ENCODE measurements at places on chromosomes 4 and X.
A peak's percentile ranks its signal among the peaks of the same experiment; 100 is the strongest.

GRCh38 chr4:176708771-176709311 lies 83.9 kb downstream of the VEGFC start:
- no peaks in the 10 kb centered on the region for H3K36me3 ChIP-seq
- H3K27me3 ChIP-seq, result no peaks in the 10 kb centered on the region
- H3K4me3 ChIP-seq, result no peak overlapping the region
- DNase-seq, result no peak
- no peak overlapping the region for H3K27ac ChIP-seq
- H3K4me1 ChIP-seq, result no peaks in the 10 kb centered on the region

- no peak for DNase-seq
- H3K4me3 ChIP-seq, result no peak overlapping the region
These were observed 68.4 kb downstream of the NSG1 start for GRCh38 chr4:4455210-4455865.

- H3K27me3 ChIP-seq, result no peaks in the 10 kb centered on the region
- DNase-seq, result no peak
- H3K4me3 ChIP-seq, result no peak overlapping the region
- H3K36me3 ChIP-seq, result no peaks in the 10 kb centered on the region
- no peaks in the 10 kb centered on the region for H3K4me1 ChIP-seq
- H3K27ac ChIP-seq, result no peak overlapping the region
These were observed 407.6 kb downstream of the ANKRD50 start for GRCh38 chr4:124304941-124305340.

GRCh38 chrX:71533851-71534561 lies 1.1 kb downstream of the OGT start:
- peak; percentile 44 for DNase-seq
- no peaks in the 10 kb centered on the region for H3K4me1 ChIP-seq

DNA sequence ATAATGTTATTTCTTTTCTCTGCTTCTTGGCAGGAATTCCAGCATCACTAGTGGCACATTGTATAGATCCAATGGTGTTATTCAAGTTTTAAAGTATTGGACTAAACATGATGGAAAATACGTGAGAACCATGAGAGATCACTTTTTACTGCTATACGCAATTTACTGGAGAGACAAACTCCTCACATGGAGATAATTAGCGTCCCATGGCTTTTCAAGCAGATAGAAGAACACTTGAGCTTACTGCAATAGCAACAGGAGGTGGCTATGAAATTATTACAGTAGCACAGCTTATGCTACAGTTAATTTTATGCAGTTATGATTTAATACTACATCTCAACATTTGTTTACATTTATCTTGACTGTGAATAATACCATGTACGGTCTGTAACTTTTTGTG lies 11.9 kb upstream of the TMEM185A start:
- no peaks in the 10 kb centered on the region for H3K4me1 ChIP-seq
- no peak overlapping the region for H3K27ac ChIP-seq
- H3K4me3 ChIP-seq, result no peak overlapping the region
- no peaks in the 10 kb centered on the region for H3K36me3 ChIP-seq
- no peaks in the 10 kb centered on the region for H3K27me3 ChIP-seq

DNA sequence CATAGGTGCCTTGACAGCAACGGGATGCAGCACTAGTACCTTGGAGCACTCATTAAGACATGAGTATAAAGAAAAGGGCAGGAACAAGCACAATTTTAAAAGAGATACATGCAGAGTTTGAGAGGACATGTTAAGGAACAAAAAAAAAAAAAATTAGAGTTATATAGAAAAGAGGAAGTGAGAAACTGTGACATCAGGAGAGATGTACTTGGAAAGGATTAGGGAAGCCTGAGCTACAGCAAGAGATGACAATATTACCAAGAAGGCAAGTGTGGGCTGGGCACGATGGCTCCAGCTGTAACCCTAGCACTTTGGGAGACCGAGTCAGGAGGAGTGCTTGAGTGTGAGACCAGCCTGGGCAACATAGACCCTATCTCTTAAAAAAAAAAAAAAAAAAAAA lies 37.4 kb downstream of the GPR143 start:
- DNase-seq, result no peak
- H3K36me3 ChIP-seq, result no peaks in the 10 kb centered on the region
- no peak overlapping the region for H3K4me3 ChIP-seq
- no peaks in the 10 kb centered on the region for H3K4me1 ChIP-seq
- H3K27me3 ChIP-seq, result no peaks in the 10 kb centered on the region

GRCh38 chr4:129369361-129370010 lies 273.5 kb downstream of the C4orf33 start:
- no peaks in the 10 kb centered on the region for H3K27me3 ChIP-seq
- no peak overlapping the region for H3K27ac ChIP-seq
- no peak for DNase-seq
- H3K36me3 ChIP-seq, result no peaks in the 10 kb centered on the region
- no peak overlapping the region for H3K4me3 ChIP-seq
- H3K4me1 ChIP-seq, result no peaks in the 10 kb centered on the region

- no peaks in the 10 kb centered on the region for H3K36me3 ChIP-seq
- no peaks in the 10 kb centered on the region for H3K27me3 ChIP-seq
- no peak for DNase-seq
- no peak overlapping the region for H3K4me3 ChIP-seq
- H3K27ac ChIP-seq, result no peak overlapping the region
These were observed 58.0 kb downstream of the RHOH start for GRCh38 chr4:40254608-40255392.

GRCh38 chr4:138199568-138200235 lies 42.4 kb downstream of the SLC7A11 start:
- DNase-seq, result peak; percentile 29
- H3K4me1 ChIP-seq, result no peaks in the 10 kb centered on the region
- H3K27ac ChIP-seq, result no peak overlapping the region

DNA sequence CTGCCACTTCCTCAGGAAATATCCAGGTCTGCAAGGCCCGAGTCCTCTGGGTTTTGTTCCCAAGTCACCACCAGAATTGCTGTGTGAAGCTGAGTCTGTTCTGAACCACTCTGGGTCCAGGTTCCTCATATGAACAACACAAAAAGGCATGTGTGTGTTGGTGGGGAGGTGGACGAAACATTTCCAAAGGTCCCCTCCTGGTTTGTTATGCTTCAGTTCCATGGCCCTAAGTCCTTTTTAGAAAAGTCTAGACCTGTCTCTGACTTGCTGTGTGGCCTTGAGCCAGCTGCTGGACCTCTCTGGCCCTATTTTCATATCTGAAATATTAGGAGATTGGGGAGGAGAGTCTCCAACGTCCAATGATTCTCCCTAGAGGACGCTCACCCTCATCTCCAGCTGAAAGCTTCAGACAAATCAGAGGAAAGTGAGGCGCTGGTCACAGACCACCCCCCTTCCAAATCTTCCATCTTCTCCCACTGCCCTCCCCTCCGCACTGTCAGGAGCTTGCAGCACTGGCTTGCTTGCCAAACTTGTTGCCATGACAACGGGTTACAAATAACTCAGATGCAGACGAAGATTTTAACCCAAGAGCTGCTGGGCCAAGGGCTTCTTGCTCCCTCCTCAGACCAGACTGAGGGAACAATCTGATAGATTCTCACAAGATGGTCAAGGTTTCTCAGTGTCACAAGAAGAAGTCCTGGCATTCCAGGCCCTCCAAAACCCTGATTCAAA lies 64.5 kb downstream of the SMC1A start:
- H3K36me3 ChIP-seq, result no peaks in the 10 kb centered on the region
- DNase-seq, result no peak
- no peaks in the 10 kb centered on the region for H3K27me3 ChIP-seq
- H3K27ac ChIP-seq, result no peak overlapping the region
- H3K4me3 ChIP-seq, result no peak overlapping the region
- H3K4me1 ChIP-seq, result no peaks in the 10 kb centered on the region

DNA sequence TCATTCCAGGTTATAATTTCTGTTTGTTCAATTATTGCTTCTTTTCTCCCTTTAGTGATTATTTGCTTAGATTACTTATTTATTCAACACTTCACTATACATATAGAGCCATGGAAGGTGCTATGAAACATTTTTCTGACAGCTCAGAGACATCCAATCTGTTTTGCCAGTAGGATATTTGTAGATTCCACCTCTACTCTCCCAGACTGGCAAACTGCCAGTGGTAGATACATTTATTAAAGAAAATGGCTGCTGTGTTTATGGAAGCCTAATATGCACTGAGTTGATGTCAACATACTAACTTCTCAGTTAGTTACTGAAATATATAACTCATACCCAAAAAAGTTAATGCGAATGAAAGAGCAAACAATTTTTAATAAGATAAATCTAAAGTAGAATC lies 348.6 kb downstream of the TRAM1L1 start:
- no peaks in the 10 kb centered on the region for H3K4me1 ChIP-seq
- H3K36me3 ChIP-seq, result no peaks in the 10 kb centered on the region

GRCh38 chr4:1557221-1557597 lies 126.9 kb downstream of the FAM53A start:
- H3K36me3 ChIP-seq, result no peaks in the 10 kb centered on the region
- DNase-seq, result no peak
- no peaks in the 10 kb centered on the region for H3K27me3 ChIP-seq
- no peak overlapping the region for H3K4me3 ChIP-seq
- no peaks in the 10 kb centered on the region for H3K4me1 ChIP-seq

DNA sequence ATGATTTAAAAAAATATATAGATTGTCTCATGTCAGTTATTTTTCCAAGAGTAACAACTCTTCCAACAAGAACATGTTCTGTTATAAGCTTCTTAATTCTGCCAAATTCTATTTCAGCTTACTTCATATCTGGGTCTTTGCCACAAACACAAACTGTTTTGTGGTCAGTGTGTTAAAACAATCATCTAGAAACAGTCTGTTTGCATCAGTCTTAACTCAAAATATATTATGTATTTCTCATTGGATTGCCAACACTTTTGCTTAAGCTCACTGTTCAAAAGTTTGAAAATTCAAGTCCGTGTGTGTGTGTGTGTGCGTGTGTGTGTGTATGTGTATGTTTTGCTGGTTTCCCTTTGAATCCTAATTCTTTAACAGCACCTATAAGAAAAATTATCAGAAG lies 752.3 kb upstream of the NDST4 start:
- no peaks in the 10 kb centered on the region for H3K36me3 ChIP-seq
- H3K4me3 ChIP-seq, result no peak overlapping the region
- no peaks in the 10 kb centered on the region for H3K27me3 ChIP-seq
- no peak for DNase-seq
- no peak overlapping the region for H3K27ac ChIP-seq

GRCh38 chr4:165879641-165880040 lies 6.6 kb downstream of the TLL1 start:
- H3K27ac ChIP-seq, result no peak overlapping the region
- no peak for DNase-seq
- H3K4me3 ChIP-seq, result no peak overlapping the region
- no peaks in the 10 kb centered on the region for H3K36me3 ChIP-seq
- H3K27me3 ChIP-seq, result peaks cover 18% of the 10 kb centered on the region

DNA sequence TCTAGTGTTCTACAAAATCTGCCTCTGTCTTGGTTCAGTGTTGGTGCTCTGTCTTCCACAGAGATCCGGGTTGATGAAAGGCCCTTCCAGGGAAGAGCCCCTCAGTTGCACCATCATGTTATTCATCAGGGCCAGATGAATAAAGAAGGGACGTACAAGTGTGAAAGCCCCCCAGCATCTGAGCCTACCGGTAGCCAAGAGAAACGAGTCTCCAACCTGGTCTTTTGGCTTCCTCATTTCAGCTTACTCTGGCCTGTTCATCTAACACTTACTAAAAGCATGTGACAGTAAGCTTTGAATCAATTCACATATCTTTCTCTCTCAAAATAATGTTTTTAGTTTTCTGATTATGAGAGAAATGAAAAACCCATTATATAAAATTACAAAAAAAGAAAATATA lies 19.2 kb downstream of the MEPE start:
- no peaks in the 10 kb centered on the region for H3K36me3 ChIP-seq
- H3K4me1 ChIP-seq, result peaks cover 51% of the 10 kb centered on the region
- no peak overlapping the region for H3K27ac ChIP-seq
- no peak for DNase-seq
- no peaks in the 10 kb centered on the region for H3K27me3 ChIP-seq

DNA sequence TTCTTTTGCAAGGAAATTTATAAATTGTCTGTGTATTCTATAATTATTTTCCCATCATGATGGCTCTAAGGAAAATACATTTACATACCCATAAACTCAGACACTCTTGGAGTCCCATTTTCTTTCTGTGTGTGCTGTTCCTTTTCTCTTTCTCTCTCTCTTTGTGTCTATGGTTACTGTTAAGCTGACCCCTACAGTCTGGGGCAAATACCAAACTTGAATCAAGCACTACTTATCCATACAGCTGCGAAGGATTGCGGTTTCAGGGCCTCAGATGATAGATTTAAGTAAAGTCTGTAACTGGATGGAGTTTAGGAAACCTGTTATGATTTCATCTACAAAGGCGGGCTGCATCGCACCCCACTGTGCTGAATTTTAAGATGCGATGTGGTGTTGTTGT lies 150.2 kb downstream of the SHROOM3 start:
- no peak overlapping the region for H3K4me3 ChIP-seq
- no peaks in the 10 kb centered on the region for H3K36me3 ChIP-seq
- peak overlapping the region; percentile 33 for H3K27ac ChIP-seq
- no peaks in the 10 kb centered on the region for H3K27me3 ChIP-seq
- DNase-seq, result no peak

DNA sequence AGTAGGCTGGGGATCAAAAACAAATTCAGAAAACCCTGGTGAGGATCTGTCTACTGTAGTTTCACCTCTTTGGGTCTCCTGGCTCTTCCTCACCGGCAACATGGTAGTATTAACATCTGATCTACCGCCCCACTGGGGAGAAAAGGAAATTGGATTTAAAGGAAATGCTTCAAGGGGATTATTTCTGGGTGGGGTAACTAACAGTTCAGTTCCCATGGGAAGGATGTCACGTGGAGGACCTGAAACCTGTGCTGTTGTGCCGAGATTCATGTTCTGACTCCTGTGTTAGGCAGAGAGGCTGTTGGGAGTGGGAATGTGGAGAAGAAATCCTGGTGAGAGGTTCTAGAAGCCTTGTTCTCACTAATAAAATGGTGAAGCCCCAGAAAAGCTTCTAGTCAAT lies 254.4 kb downstream of the BCOR start:
- no peaks in the 10 kb centered on the region for H3K36me3 ChIP-seq
- no peak overlapping the region for H3K4me3 ChIP-seq
- H3K4me1 ChIP-seq, result no peaks in the 10 kb centered on the region
- DNase-seq, result no peak
- no peak overlapping the region for H3K27ac ChIP-seq

DNA sequence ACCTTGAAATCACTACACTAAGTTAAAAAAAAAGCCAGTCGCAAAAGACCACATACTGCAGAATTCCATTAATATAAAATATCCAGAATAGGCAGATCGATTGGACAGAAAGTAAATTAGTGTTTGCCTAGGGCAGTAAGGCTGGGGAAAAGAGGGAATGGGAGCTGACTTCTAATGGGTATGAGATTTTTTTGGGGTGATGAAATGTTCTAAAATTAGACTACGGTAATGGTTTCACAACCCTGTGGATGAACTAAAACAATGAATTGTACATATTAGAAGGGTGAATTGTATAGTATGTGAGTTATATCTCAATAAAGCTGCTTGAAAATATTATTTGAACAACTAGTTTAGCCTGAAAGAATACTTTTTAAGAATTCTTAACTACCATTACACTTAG lies 6.7 kb upstream of the GPRIN3 start:
- no peaks in the 10 kb centered on the region for H3K27me3 ChIP-seq
- no peak for DNase-seq
- no peaks in the 10 kb centered on the region for H3K4me1 ChIP-seq
- no peak overlapping the region for H3K4me3 ChIP-seq
- H3K36me3 ChIP-seq, result no peaks in the 10 kb centered on the region
- H3K27ac ChIP-seq, result no peak overlapping the region

Data from left lung (tissue), 14 donors.